ENCODE measurements at places on chromosomes 2 and 18.

DNA sequence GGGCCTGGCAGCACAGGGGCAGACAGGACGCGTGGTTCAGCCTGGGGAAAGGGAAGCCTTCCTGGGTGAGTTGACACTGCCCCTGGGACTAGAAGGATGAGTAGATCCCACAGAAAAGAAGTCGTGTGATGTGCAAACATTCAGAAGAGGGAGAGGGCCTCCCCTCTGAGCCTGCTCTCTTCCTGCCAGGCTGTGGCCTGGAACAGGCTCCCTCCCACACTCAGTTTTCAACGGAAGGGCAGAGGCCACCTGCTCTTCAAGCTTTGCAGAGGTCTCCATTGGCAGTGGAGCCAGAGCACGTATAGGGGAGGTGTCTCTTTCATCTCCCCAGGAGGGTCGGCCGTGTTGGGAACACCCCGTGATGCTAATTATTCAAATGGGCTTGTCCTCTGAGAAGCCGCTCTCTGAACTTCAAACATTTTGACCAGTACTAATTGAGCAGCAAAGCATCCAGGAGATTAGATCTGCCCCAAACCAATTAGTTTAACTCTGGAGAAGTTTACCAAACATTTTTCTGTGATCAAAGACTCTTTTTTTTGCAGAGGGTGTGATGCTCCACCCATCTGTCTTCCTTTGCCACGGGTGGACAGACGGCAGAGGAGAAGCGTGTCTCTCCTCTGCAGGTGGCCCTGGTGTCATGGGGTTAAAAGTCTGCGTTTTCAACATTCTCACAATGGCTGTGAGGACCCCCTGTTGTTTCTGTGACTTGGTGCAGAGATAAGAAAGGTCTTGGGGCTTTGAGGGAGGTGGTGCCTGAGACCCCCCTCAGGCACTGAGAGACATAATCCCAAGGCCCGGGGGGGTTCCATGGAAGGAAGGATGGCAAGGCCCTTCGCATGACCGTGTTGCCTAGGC, 29.5 kb upstream of the ODC1 start:
- DNase-seq: no peak

DNA sequence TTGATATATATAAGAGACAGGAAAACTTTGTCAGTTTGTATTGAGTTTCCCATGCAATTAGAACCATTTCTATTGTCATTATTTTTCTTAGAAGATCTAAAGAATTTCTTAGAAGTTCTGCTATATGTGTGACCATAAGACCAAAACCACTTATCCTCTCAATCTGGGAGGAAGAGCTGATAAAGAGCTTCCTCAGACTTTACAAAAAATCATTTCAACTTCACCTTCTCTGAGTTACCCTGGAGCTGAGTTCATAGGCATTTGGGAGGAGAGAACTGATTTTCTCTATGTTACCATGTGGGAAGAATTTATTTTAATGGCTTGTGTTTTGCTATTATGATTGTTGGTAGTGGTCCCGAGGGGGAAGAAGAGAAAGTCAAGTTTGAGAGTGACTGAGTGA, 329.3 kb downstream of the GPD2 start:
- DNase-seq: no peak

- no peak for DNase-seq
Measured at GRCh38 chr2:169862816-169863215, 35.6 kb downstream of the UBR3 start.

DNA sequence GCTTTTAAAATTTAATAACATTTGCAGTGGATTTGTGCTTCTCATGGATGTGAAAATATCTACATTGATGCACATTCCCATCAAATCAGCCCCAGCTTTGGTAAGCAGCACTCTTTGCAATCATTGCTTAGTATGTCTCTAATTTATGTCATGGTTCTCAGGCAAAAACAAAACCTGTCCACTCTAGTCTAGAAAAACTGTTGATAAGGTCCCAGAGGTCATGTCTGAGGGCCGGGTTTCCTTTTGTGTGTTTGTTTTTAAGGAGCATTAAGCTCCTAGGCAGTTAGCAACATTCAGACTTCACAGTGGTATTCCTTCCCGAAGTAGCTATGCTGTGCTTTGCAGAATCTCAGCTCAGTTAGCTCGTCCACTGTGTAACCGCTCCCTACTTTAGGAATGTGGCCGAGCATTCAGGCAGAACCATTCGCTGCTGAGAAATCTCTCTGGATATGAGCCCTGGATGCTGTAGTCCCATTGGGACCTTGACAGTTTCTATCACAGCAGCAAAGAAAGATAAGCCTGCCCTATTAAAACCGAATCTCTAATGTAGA, 4.0 kb downstream of the DIPK1C start:
- no peak for DNase-seq

GRCh38 chr18:67864677-67865340, 348.3 kb upstream of the DSEL start:
- no peak for DNase-seq

GRCh38 chr2:118706371-118706770, 141.1 kb downstream of the EN1 start:
- DNase-seq: no peak

DNA sequence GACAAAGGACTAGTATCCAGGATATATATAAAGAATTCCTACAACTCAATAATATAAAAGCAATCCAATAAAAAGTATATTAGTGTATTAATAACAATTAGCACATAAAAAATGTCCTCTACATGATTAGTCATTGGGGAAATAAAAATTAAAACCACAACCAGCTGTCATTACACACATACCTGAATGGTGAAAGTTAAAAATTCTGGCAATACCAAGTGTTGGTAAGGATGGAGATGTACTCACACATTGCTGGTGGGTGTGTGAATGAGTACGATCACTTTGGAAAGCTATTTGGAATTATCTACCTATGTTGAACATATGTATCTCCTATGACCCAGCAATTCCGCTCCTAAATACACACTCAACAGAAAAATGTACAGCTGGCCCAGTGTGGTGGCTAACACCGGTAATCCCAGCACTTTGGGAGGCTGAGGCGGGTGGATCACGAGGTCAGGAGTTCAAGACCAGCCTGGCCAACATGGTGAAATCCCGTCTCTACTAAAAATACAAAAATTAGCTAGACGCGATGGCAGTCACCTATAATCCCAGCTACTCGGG, 14.3 kb upstream of the NOL10 start:
- DNase-seq: no peak

- no peak for DNase-seq
Measured at GRCh38 chr2:69196327-69197117, 183.5 kb downstream of the ANTXR1 start.

- DNase-seq: no peak
Measured at GRCh38 chr18:55355223-55355622, 232.8 kb downstream of the TCF4 start.

DNA sequence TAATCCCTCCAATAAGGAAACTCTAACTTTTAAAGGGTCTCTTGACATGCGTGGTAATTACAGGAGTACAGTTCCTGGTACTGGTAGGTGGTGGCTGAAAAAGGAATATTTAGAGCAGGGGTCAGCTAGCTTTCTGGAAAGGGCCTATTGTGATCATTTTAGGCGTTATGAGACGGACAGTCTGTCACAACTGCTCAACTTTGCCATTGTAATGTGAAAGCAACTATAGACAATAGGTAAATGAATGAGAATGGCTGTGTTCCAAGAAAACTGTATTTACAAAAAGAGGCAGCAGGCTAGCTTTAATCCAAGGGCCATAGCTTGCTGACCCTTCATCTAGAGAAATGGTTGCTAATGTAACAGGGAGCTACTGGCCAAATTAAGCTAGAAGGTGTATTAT, 177.7 kb upstream of the LRRTM1 start:
- DNase-seq: no peak

DNA sequence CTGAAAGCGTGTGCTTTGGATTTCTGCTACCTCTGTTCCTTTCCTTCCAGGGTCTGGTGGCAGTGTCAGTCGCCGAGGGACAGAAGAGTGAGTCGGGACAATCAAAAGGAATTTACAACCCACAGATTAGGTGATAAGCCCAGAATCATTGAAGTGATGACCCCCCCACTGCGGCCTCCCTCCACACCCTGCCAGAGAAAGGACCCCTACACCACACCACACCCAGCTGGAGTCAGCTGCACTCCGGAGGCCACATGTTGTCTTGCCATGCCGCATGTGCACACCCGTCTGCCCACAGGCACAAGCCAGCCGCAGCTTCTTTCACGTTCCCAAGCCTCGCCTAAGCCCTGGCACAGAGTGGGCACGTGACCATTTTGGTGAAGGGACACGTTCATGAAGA, 366.8 kb upstream of the SALL3 start:
- no peak for DNase-seq

GRCh38 chr2:152175012-152175367, 573 bp downstream of the STAM2 start:
- DNase-seq: no peak

DNA sequence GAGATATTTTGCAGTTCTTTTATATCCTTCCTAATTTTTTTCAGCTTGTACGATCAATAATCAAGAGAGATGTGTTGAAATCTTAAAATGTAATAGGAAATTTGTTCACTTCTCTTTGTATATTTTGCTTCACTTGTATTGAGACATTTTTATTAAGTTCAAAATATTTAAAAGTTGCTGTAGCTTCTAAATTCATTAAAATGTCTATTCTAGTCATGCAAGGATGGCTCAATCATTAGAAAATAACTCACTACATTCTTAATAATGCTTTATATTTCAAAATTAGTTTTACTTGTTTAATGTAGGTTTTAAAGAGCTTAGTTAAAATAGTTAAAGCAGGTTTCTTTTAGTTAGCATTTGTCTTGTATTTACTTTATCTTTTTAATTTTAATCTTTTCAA, 308.4 kb downstream of the CYRIA start:
- DNase-seq: no peak

DNA sequence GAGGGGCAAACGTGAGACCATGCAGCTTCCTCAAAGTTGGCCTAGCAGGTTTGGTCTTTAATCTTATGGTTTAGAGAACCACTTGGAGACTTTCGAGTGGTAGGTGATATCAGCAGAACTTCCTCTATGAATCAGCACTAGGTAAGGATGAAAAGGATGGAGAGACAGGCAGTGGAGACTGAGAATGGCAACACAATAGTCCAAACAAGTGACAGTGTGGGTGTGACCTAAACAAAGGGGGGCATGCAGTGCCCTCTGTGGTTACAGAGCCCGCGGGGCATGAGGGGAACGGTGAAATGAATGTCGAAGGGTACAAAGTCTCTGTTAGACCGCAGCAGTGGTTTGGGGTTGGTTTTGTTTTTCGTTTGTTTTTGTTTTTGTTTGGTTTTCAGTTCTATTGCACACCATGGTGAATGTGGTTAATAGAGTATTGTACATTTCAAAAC, 143.9 kb downstream of the L3MBTL4 start:
- no peak for DNase-seq

DNA sequence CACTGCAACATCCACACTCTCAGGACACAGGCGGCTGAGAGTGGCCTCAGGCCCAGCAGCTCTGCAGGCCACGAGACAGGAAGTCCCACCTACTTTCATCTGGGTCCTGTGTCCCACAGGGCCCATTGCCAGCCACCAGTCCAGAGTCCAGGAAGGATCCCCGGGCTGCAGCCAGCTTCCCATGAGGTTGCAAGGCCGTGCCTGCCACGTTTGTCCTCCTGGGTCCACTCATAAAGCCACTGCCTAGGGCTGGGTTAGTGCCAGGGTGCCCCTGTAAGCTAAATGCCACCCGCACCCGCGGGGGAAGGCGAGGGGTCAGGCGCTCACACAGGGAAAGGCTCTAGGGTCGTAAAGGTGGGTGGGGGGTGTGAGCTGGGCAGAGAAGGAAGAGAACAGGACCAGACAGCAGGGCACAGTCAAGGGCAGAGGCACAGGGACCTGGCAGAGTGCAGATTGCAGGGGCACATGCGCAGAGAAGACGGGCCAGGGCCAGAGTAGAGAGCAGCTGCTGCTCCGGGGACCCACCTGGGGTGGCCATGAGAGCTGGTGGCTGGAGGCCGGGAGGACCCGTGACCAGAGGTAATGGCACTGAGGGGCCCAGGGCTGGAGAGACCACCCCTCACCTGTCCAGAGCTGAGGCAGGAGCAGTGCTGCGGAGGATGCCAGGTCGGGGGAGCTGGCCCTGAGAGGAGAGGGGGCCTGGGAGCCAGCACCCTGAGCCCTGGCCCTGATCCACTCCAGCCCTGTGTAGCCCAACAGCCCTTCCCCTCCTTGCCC, 8.0 kb downstream of the AGXT start:
- no peak for DNase-seq

GRCh38 chr2:54613794-54614257, 109.6 kb upstream of the EML6 start:
- DNase-seq: no peak

DNA sequence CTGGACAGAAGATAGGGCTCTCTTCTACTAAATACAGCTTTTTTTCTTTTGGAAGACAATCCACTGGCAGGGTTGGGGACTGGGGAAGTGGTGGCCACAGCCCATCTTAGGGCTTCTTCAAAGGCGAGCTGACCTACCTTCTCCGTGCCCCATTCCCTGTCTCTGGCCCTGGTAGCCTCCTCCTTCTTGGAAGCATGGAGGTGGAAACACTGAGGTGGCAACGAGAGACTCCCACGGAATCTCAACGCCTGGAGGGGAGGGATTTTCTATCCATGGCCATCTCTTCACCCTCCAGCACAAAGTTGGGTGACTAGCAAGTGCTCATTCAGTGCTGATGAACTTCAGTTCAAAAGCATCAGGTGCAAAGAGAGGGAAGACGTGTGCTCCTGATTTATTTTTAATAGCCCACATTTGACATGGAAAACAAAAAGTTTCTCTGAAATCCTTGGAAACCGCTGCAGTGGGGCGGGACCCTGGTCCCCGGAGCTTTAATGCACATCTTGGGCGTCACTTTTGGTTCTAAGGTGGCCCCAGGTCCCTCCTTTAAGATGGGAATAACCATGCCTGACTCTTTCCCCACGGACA, 633 bp upstream of the ARMC9 start:
- DNase-seq: no peak

GRCh38 chr2:145329971-145330370, 810.1 kb upstream of the ZEB2 start:
- no peak for DNase-seq

DNA sequence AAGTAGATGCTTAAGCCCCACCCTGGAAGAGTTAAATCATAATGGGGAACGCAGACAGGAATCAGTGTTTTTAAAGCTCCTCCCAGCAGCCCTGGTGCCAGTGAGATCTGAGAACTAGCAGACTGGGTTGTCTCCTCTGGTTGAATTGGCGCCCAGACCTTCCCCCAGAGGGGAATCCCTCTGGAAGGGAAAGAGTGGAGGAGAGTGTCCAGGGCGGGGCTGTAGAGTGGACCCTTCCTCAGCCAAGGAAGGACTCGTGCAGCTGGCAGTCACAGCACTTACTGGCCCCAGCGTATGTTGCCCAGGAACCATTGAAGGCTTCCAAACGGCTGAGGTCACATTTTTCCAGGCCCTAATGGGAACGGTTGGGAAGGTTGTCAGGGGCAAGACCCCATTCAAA, 62.5 kb downstream of the TGOLN2 start:
- DNase-seq: no peak

GRCh38 chr2:12728221-12728777, 11.6 kb downstream of the TRIB2 start:
- DNase-seq: peak; percentile 71

- no peak for DNase-seq
Measured at GRCh38 chr2:166464187-166464586, 29.9 kb downstream of the SCN7A start.

GRCh38 chr18:76202322-76202721, 292.7 kb downstream of the ZNF516 start:
- no peak for DNase-seq

All from CD4-positive, alpha-beta T cell treated with Interleukin-6 at 100 ng/mL for 8 hours (primary cell).